Stimulated activated CD8-positive, alpha-beta memory T cell treated with anti-CD3 and anti-CD28 coated beads, Interleukin-15, amount 100 ng/mL, for 24 hours (primary cell): ENCODE measurements at places on chromosomes 12 and 14.

DNA sequence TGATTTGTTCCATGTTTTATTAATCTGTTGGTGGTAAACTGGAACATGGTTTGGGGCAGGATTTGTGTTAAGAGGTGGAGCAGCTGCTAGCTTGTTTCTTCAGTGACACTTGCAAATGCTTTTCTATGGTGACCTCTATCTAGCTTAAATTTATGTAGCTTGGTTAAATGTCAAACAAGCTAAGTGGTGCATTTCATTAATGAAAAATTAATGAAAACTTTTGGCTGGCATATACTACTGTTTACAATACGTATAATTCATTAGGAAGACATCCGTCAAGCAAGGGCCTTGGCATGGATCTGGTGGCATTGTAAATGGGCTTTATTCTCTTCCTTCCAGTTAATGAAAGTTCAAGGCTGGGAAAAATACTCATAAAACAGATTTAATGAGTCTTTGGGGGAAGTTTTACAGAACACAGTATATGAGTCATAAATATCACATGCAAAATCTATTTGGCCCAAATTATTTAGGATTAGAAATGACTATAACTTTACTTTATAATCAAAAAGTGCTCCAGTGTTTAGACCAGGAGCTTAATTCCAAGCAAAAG, 807.7 kb upstream of the SEL1L start:
- DNase-seq: no peak

- no peak for DNase-seq
Measured at GRCh38 chr14:59919570-59920377, at the start of gene LRRC9. Gene LRRC9, plus strand, starts transcription at chr14:59920144.

GRCh38 chr14:87387806-87388205, 605.2 kb downstream of the GALC start:
- no peak for DNase-seq

DNA sequence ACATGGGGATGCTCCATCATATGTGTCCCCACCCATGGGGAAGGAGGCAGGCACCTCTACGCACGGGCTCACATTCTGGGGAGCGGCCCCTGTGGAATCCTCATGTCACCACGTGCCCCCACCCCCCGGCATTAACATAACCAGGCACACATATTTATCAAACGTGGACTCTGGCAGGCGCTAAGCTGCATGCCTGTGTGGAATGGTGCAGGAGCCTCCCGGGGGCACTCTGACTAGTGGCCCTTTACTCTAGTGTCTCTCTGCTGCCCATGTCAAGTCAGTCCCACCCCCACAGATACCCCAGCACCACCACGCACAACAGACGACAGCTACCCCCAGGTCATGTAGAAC, 66.1 kb downstream of the CCDC88C start:
- DNase-seq: no peak

GRCh38 chr12:112616469-112617152, 174.9 kb upstream of the RPH3A start:
- DNase-seq: no peak

GRCh38 chr14:101854366-101854765, 92.9 kb downstream of the PPP2R5C start:
- DNase-seq: no peak

DNA sequence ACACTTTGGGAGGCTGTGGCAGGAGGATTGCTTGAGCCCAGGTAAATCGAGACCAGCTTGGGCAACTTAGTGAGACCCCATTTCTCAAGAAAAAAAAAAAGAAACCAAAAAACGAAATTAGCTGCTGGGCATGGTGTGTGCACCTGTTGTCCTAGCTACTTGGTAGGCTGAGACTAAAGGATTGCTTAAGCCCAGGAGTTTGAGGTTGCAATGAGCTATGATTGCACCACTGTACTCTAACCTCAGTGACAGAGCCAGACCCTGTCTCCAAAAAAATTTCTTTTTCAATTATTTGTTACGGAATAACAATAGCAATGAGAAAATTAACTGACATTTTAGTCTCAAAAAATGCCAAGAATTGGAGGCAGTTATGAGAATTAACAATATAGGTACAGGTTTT, 128.0 kb downstream of the CCDC91 start:
- no peak for DNase-seq

GRCh38 chr12:95185072-95185471, 32.2 kb downstream of the FGD6 start:
- no peak for DNase-seq

- no peak for DNase-seq
Measured at GRCh38 chr12:102824218-102824835, 92.7 kb downstream of the PAH start.
